Fibroblast of lung (primary cell): ENCODE measurements at places on chromosomes 4 and X. TPM values are rescaled to one million over a fixed set of nuclear protein-coding genes. Genes with fewer than 3 reads are reported as not detected.

DNA sequence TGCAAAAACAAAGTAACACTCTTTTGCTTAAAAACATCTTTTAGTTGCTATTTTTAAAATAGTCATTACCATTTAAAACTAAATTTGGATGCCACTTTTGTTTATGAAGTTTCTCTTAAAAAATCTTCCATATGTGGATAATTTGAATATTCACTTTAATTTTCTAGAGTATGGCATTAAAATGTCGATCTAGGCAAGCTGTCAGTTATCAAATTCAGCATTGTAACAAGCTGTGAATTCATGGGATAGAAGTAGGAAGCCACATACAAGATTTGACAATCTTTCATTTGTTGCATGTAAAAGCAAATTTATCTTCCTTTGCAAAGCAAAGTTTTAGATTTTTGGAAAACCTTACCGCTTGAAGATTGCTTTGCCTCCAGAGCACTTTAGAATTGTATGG lies 191.5 kb downstream of the ARHGAP10 start:
- DNase-seq, result no peak

NPY2R gene
- total RNA-seq, result not detected in 2 replicates

GRCh38 chr4:112633477-112634235 lies 3.1 kb downstream of the ZGRF1 start:
- DNase-seq, result peak; percentile 23

VEGFC gene
- 49.6 and 67.2 TPM in 2 replicates for total RNA-seq

DNA sequence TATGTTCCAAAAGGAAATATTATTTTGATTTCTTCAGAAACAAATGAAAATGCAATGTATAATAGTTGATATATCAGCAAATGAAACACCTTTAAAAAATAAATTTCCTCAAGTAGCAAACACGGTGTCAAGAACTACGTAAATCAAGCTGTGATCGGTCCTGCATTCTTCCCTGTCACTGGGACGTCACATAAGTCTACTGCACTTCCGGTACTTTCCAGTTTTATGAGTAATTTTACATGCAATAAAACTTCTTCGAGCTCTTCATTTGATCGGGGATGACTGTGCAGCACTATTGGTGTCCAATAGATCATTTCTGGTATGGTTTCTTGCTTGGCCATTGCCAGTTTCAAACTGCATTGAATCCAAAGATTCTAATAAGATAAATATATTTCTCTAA lies 114.0 kb upstream of the VEGFC start:
- DNase-seq, result no peak

DNA sequence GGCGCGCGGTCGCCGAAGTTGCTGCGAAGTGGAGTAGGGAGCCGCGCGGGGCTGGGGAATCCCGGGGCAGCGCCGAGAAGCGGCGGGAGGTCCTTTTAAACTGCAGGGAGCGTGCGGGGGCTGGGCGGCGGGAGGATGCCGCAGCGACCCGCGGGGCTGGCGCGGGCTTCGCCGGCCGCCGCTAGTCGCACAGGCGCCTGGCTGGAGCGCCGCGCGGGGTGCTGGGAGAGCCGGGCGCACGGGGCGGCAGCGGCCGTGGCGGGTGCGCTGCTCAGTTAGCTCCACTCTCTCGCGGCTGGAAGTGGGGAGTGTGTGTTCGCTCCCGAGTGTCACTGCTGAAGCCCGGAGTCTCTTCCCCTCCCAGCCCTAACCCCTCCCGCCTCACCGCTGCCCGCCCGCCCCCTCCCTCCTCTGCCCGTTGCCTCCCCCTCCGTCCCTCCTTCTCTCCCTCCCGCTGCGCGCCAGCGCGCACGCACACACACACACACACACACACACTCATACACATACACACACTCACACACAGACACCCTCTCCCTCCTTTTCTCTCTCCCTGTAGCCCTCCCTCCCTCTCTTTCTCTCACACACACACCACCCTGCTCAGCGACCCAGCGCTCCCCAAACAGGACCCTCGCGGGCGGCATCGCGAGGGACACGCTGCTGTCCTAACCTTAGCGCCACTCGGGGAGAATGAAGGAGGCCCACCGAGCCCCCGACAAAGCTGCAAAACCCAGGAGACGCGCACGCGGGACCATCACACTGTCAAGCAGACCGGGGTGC lies at the start of gene NDNF:
Gene NDNF, minus strand, starts transcription at position 312 of the 780 bp plus-strand sequence. CDS start 26,698 bp downstream, outside the sequence.
- peak; percentile 50 for DNase-seq
